ENCODE measurements at places on chromosomes 3 and 15.

DNA sequence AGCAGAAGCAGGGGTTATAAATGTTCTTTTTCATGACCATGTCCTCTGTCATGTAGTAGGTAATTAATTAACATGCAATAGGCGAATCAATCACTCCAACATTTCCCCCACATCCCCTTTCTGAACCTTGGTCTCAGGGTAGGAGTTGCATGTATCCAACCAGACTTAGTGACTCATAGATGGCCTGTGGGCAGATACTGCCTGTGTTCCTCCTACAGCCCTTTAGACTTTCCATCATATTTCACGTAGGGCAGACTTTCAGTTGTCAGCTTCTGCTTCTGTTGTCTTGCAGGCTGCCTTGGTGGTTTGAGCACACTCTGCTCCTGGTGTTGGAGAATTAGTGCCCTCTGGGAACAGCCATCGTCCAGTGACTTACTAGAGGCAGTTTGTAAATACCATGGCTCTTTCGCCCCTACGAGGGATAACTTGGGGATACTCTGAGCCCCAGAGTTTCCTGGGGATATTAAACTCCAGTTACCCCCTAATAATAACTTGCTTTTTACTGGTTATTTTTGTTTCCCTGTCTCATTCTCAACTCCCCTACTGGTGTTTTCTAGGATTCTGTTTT, 244.4 kb downstream of the EDEM1 start:
- DNase-seq = no peak

GRCh38 chr3:10334459-10334858, 13.5 kb upstream of the SEC13 start:
- no peak for DNase-seq

- no peak for DNase-seq
These were observed 189.1 kb downstream of the GOLGA6L6 start for GRCh38 chr15:20352241-20353200.

DNA sequence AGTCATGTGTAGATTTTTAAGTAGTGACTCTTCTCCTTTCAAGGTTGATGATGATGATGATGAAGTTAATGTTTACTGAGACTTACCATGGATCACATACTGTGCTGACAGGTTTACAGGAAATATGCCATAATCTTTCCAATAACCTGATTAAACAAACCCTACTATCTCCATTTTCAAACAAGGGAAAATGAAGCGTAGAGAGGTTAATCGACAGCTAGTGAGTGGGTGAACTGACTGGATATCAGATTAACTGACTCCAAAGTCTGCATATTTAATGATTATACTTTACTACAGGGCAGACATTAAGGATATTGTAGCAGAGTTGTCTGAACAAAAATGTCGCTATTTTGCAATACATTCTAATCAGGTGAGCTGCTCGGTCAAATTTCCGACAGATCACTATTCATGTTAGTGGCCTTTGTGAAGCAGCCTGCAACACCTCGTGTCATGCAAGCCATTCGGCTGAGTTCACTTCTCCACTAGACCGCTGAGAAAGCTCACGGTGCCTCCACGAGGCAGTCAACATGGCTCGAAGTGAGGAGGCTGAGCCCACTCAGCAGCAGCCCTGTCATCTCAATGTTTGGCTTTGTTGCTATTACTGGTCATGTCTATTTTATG, 264.2 kb downstream of the NFKBIZ start:
- DNase-seq = no peak

- DNase-seq = no peak
These were observed 84.0 kb downstream of the CHD2 start for GRCh38 chr15:92984161-92984560.

- DNase-seq = no peak
These were observed 25.7 kb downstream of the ZMAT3 start for GRCh38 chr3:179045719-179046402.

DNA sequence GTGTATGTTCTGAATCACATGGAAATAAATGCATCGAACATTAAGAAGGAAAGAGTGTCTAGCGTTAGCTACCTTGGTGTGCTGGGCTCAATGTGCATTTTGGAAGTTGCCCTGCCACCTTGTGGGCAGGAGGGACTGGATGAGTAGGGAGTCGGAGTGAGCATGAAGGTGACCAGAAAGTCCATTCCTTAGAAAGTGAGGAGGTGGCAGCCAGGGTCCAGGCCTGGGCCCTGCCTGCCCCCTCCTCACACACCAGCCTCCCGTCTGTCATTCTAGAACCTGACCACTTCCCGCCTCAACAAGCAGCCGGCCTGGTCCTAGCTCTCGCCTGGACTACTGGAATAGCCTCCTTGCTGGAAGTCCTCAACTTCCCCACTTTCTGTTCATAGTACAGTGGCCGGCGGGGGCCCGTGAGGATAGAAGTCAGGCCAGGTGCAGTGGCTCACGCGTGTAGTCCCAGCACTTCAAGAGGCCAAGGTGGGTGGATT, 10.2 kb upstream of the GATA2 start:
- DNase-seq = no peak

DNA sequence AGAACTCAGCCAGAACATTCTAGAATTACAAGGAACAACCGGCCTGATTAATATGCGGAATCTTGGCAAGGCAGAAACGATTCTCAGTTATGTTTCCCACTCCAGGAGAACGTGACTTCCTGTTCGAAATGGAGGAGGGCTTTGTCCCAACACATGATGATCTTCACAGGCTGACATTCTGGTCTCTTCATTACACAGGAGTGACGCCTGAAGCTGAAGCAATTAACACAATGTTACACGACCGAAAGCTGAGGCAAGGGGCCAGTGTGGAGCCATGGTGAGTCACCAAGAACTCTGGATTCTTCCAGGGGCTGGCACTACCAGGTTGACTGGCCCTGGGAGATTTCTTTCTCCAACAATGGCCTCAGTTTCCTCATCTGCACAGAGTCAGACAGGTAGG, 40.9 kb downstream of the RFTN1 start:
- DNase-seq = no peak

DNA sequence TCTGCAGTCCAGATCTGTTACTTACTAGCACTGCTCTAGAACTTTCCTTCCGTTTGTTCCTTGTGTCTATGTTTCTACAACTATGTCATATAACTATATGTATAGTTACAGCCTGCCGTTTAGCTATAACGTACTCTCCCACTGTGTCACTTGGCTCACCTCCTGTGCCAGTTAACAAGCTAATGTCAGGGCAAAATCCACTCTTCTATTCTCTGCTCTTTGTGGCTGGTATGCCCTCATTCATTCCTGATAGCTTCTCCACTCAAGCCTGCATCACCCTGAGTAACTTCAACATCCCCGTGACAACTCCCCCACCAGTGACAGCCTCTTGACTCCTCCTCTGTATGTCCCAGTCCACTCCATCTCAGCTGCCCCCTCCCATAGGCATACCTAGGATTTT, 229.2 kb downstream of the TJP1 start:
- no peak for DNase-seq

GRCh38 chr15:49015896-49016295, 30.4 kb downstream of the SECISBP2L start:
- DNase-seq = no peak

Data from substantia nigra (tissue), 51 donors.